Fibroblast of upper back skin (primary cell): ENCODE measurements at places on chromosomes 11 and 22.

GRCh38 chr11:6219359-6219758 lies 14.0 kb downstream of the C11orf42 start:
- peak; percentile 85 for DNase-seq

- no peak for DNase-seq
Observed at GRCh38 chr11:120121914-120122473, 15.9 kb downstream of the TRIM29 start.

DNA sequence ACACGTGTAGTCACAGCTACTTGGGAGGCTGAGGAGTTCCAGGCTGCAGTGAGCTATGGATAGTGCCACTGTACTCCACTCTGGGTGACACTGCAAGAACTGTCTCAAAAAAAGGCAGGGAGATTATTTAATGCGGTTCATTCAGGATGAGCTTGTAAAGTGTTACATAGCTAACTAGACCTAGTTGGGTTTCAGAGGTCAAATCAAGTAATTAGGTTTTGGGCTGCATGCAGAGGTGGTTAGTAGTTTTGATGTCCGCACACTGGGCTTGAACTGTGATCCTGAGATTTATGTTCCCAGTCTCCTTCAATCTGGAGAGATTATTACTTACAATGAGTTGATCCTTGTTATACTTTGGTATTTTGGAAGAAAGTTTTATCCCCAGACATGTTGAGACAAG lies 2.1 kb upstream of the RBM4 start:
- no peak for DNase-seq

DNA sequence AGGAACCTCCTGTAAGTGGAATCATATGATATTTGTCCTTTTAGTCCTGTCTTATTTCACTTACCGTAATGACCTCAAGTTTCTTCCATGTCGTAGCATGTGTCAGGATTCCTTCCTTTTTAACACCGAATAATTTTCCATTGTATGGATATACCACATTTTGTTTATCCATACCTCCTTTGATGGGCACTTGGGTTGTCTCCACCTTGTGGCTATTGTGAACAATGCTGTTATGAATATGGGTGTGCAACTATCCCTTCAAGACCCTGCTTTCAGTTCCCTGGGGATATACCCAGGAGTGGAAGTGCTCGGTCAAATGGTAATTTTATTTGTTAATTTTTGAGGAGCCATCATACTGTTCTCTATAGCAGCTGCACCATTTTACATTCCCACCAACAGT lies 244.9 kb upstream of the BLID start:
- no peak for DNase-seq

GRCh38 chr11:35133656-35134055 lies 5.3 kb upstream of the CD44 start:
- DNase-seq = no peak

- no peak for DNase-seq
Observed at GRCh38 chr11:47415091-47415854, 6.9 kb downstream of the SLC39A13 start.

- peak; percentile 55 for DNase-seq
Observed at GRCh38 chr11:16881074-16881709, 133.0 kb downstream of the PLEKHA7 start.

DNA sequence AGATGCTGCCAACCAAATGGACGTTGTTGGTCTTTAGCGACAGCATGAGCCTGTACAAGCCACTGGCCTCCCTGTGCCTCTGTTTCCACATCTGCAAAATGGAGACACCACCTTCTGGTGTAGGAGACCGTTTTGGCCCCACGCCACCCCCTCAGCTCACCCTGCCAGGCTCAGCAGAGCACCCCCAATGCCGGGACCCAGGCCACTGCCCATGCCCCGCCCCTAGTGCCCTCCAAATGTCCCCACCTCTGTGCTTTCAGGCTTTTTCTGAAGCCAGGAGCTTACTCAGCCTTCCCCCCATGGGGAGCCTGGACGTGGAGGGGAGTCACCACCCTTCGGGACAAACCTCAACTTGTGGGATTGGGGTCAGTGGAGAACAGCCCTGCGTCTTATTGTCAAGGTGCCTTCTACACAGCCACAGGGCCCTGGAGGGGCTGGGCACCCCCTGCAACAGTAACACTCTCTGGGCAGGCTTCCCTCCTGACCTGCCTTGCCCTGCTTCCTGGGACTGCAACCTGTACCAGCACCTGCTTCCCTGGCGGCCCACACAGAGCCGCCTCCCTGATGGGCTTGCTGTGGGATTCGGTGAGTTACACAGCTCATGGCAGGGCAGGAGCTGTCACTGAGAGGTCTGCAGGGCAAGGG lies 24.6 kb upstream of the RTL6 start:
- DNase-seq = no peak

GRCh38 chr11:11966826-11967668 lies 41.4 kb downstream of the DKK3 start:
- DNase-seq = peak; percentile 42

GRCh38 chr22:36497910-36498665 lies 8.8 kb downstream of the FOXRED2 start:
- no peak for DNase-seq

DNA sequence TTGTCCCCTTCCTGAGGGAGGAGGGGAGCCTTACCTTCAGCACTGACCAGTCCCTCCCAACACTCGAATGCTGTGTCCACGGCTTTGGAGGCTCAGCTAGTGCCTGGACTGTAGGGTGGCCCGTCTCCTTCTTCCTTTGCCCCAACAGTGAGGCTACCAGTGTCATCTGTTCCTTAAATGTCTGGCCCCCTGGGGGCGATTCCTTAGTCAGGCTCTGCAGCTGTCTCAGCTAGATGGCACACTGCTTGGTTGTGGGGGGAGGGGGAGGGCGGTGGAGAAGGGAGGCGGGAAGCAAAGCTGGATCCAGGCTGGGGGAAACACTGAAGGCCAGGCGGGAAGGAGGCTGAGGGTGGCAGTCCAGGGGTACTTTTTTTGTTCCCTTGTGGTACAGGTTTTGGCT lies at the start of gene IGSF22:
Gene IGSF22 (minus strand): TSS at position 149 of the 400 bp plus-strand sequence. CDS start 1,952 bp downstream, outside the sequence.
- DNase-seq = no peak

DNA sequence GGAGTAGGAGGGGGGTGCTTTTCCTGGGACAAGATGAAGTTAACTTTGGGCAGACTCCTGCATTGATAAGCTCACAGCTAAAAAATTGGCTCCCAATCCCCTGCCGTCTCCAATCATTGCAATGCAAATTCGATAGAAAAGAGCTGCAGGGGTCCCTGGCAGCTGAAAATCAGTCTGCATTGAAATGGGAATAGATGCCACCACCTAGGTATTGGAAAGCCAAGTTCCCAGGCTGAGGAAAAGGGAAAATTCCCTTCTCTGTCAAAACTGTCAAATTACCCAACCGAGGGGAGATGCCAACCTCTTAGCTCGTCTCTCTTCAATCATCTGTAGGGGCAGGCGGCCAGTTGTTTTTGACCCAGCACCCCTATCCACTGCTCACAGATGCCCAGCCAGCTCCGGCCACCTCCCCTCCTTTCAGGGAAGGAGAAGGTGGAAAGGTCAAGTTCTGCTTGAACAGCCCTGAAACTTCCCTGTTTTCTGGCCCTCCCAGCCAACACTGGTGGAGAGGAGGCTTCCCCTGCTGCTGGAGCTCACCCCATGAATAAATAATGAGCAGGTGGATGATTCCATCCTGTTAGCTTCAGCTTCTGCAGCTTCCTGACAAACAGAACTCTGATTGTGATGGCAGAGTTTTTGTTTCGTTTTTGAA lies 916.3 kb downstream of the TBC1D22A start:
- no peak for DNase-seq

- DNase-seq = no peak
Observed at GRCh38 chr11:8333376-8333775, 69.7 kb upstream of the LMO1 start.

DNA sequence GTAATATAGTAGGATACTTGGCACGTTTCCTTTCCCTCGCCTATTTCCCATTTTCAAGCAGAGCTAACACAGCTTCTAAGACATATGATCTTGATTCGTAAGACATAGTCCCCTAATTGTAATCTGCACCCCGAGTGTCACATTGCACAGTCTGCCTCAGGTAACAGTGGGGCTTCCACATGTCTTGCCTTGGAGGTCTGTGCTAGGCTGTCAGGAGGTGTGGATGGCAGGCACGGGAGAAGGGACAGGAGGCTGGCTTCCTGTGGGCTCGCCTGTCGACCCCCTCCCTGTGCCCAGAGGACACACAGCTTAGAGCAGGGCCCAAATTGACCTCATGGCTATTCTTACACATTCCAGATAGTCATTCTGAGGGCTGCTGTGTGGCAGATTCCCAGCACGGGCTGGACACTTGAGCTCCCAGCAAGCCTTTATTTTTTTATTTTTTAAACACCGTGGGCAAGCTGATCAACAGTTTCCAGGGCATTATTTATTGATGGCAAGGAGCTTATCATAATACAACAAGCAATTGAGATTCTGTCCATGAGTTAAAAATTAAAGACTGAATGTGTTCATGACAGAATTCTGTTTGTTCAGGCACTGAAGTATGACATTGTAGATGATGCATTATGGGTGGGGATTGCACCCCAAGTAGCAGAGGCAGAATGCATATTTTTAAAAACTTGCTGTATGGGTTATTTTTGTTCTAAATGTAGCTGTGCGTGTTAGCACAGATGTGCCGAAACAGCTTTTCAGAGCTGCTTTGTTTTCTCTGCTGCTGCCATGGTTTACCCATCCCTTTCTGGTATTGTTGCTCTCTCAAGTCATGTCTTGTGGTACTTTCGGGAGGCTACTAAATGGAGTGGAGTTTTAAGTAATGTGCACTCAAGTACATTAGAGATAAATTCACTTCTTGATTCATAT lies 113.0 kb downstream of the ATXN10 start:
- DNase-seq = no peak

GRCh38 chr11:134477486-134477885 lies 65.4 kb upstream of the B3GAT1 start:
- no peak for DNase-seq

DNA sequence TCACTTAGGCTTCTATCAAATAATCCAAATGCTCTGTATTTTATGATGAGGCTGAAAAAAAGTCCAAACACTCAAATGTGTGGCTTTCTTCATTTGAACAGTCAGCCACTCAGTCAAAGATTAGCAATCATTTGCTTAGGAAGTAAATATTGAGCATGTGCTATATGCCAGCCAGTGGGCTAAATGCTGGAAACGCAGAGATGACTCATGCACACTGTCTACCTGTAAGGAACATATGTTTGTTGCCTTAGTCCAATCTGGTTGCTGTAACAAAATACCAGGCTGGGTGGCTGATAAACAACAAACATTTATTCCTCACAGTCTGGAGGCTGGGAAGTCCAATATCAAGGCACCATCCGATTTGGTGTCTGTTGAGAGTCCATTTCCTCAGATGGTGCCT lies 617.3 kb downstream of the NTM start:
- no peak for DNase-seq

GRCh38 chr11:67438158-67438902 lies 848 bp upstream of the PTPRCAP start:
- DNase-seq = no peak

DNA sequence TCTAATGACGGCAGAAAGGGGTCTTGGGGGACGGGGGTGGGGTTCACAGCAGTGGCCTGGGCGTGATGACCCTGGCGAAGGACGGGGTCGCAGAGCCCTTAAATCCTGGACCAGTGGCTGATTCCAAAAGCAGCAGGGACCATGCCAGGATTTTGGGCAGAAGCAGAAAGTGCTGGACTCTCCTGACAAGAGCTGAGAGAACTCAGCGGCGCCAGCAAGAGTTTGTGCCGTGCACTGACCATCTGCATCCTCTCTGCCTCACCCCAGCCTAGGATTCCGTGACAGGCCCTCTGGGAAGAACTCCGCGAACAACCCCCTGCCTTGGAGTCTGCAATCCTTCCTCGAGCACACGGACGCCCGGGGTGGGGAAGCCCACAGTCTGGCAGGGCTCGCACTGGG lies 644 bp upstream of the NDUFV1 start:
- no peak for DNase-seq

GRCh38 chr11:74935285-74935684 lies 13.6 kb downstream of the XRRA1 start:
- DNase-seq = no peak

GRCh38 chr11:133966921-133967598 lies 10.3 kb upstream of the IGSF9B start:
- DNase-seq = no peak

DNA sequence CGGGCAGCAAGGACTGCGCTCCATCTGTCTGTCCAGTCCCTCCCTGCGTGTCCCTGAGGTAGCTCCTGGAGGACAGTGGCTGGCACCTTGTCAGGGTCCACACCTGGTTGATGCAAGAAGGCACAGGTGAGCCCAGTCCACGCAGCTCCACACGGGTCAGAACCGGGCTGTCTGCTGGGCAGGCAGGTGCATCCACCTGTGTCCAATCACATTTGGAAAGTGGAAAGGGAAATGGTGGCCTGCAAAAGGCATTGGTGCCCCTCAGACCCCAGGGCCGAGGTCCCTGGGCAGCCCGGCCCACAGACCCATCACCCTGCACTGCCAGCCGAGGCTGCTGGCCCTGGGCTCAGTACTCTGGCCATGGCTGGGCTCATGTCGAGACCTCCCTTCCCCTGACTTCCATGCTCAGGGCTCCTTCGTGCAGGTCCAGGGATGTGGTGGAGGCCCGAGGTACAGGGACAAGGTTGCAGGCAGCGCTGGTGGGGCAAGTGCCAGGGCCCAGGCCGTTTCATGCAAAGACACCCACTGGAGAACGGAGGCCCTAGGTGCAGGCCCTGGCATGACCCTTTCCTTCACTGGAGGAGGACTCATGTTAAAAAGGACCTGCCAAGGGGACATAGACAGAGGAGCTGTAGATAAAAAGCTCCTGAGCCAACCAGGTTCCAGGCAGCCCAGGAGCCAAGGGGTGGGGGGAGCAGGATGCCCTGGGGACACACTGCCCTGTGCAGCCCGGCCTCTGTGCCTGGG lies 38.9 kb upstream of the TH start:
- DNase-seq = no peak

GRCh38 chr22:36612458-36612857 lies 83.5 kb upstream of the EIF3D start:
- peak; percentile 12 for DNase-seq

- peak; percentile 82 for DNase-seq
Observed at GRCh38 chr11:64865286-64866172, 12.9 kb downstream of the EHD1 start.

GRCh38 chr22:39897841-39898240 lies 3.0 kb upstream of the GRAP2 start:
- no peak for DNase-seq

DNA sequence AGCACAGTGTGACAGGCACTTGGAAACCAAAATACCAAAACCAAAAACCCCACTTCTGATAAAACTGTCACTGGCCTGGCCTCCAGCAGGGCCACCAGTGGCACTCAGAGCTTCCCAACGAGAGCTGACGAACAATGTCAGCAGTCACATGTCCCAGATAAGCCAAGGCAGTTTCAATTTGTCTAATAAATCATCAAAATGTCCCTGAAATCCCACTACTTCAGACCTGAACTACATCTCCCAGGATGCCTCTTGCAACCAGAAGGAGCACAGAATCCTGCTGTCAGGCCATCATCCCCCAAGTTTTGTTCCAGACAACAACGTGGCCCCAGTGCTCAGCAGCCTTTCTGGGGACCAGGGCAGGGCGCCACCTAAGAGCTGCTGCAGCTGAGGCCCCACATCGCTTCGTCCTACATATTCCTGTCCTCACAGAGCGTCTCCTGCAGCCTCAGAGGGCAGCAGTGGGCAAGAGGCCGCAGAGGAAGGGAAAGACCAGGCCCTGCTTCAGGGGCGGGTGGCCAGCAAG lies 25.1 kb downstream of the LRFN4 start:
- DNase-seq = no peak

- DNase-seq = no peak
Observed at GRCh38 chr22:33823552-33823951, 96.7 kb downstream of the LARGE1 start.
